ENCODE measurements at places on chromosomes 13 and 19.

DNA sequence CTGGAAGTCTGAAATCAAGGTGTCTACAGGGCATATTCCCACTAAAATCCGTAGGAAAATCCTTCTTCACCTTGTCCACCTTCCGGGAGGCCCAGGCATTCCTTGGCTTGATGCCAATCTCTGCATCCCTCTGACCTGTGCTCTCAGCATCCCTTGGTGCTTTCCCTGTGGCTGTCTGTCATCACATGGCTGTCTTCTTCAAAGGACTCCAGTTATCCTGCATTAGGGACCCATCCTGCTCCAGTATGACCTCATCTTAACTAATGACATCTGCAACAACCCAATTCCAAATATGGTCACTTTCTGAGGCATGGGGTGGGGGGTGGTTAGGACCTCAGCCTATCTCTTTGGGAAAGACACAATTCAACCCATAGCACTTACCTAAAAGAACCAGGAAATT lies 423.8 kb downstream of the IRS2 start:
- no peak for DNase-seq

- no peak for DNase-seq
These were observed 278 bp upstream of the ZNF274 start for GRCh38 chr19:58182577-58182988.

GRCh38 chr19:10268071-10268470 lies 2.8 kb upstream of the ICAM1 start:
- no peak for DNase-seq

DNA sequence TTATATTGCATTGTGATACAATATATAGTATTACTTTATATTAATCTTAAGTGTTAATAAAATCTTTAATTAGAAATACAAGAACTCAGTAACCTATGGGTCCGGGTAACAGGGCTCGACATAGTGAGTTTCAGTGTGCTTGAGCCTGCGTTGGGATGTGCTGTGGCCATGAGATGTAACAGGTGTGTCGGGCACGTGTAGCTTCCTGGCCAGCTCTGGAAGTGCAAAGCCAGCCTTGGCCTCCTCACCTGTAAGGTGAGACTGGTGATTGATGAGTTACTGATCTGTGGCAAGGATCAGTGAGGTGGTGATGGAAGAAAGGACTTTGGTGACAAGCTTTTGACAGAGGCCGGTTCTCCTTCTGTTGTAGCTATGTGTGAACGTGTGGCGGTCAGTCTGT lies 19.2 kb downstream of the ATP4B start:
- DNase-seq = no peak

- DNase-seq = no peak
These were observed 16.1 kb upstream of the TLE2 start for GRCh38 chr19:3045191-3045590.

Measured in HS-5 (cell line).